ENCODE measurements at places on chromosomes 7 and 10.
A peak's percentile ranks its signal among the peaks of the same experiment; 100 is the strongest.

GRCh38 chr10:104113376-104113956 is 8.5 kb upstream of the SFR1 start:
- DNase-seq, result no peak

DNA sequence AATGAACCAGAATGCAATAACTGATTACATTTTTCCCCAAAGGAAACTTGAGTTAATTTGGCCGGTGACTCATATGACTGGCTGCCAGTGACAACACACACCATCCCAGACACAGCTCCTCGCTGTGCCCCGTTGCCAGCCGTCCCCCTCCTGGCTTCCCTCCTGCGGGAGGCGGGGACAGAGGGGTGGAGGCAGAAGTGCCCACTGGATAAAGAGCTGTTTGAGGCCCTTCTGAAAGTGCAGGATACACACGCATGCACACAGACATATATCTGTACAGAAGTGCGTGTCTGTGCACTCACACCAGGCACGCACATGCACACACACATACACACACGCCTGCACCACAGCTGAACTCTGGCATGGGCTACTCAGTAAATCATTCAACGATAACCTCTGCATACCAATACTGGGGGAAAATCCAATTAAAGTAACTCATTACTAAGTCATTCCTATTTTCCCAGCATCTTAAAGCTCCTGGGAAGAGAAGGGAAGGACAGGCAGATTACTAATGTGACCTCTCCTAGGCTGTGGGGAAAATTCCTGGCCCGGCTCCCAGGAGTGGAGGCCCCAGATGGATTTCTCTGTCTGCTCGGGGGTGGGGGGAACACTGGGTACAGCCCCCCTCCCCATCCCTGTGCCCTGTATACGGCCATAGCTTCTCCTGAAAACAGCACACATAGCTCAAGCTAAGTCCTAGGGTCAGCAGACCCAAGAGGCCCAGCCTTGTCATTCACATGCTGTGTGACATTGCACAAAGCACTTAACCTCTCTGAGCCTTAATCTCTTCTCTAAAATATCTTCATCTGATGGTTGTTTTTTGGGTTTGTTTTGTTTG is 52.3 kb upstream of the MYL10 start:
- DNase-seq, result peak; percentile 24

DNA sequence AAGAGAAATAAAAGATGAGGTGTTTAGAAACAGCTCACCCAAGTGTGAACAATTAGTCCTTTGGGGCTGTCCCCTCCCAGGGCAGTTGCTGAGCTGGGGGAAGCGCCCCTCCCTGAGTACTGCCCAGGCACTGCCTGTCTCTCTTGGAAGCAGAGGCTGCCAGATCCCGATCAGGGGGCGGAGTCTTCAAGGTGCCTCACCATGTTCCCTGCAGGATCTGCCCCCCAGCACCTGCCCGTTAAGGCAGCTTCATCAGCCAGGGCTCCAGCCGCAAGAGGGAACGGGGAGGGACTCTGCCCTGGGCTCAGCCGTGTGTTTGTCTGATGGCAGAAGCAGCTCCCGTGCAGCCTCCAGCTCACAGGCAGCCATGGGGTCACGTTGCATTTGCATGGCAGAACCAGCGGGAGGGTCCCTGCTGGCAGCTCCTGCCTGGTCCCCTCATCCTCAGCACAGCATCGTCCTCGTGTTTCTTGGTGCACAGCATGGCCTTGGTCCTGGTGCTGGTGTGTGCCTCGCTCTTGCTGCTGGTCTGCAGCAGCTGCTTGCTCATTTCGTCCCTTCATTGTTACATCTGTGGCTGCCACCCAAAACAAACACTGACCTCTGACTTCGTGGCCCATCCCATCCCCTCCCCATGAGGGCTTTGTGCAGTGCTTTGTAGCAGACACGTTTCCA is 10.7 kb upstream of the DPYSL4 start:
- no peak for DNase-seq

DNA sequence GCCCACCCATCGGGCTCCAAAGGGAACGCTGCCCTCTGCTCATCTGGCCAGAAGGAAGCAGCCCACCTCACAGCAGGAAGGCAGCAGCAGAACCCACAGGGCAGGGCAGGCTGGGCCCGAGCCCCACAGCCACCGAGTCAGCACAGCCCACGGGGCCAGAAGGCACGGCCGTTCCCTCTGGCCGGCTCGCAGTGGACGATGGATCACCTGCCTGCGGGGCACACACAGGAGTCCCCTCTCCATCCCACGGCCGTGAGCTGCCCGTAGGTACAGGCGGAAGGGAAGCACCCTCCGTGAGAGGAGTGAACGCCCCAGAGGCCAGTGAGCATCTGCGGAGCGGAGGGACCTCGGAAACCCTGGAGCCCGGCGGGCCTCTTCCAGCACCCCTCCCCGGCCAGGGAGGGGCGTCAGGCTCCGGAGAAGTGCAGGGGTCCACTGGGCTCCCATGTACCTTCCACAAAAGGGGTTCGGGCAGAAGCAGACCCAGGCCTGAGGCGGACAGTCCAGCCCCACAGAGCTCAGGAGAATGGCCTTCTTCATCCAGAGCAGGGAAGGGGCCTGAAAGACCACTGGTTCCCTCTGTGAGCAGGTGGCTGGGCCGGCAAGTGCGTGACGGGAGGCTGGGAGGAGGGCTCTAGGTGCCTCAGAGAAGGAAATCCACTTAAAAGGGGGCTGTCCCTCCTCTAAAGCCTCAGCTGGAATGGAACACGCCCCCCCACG is 11.7 kb downstream of the NUDT1 start:
- DNase-seq, result no peak

GRCh38 chr10:87551326-87551725 is 46.6 kb downstream of the MINPP1 start:
- no peak for DNase-seq

GRCh38 chr10:6027929-6028328 is 34.2 kb downstream of the IL2RA start:
- DNase-seq, result no peak

GRCh38 chr7:150313870-150314269 is 9.3 kb upstream of the LRRC61 start:
- no peak for DNase-seq

DNA sequence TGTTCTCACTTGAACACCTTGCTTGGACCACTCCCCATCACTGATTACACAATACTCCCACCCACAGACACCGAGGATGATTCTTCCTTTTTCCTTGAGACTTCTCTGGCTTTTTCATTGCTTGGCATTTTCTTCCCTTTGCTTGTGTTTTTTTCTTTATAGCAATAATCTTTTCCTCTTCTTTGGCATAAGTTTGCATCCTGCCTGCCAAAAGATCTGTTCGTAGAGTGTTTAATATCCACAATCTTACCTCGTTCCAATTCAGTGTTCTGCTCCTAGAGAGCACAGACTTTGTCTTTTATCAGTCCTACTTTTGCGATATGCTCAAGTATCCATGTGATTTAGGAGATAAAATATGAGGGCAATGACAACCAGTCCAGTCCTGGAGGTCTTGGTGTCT is 303.3 kb upstream of the CDC14C start:
- no peak for DNase-seq

Measured in pulmonary artery endothelial cell (primary cell).